ENCODE measurements at places on chromosomes 3 and 15. TPM values are rescaled to one million over a fixed set of nuclear protein-coding genes. Genes with fewer than 3 reads are reported as not detected.

The CILP gene
- total RNA-seq: 0.04 TPM

The VPS39 gene
- total RNA-seq: 43.7 TPM

The SLC2A2 gene
- total RNA-seq: not detected

The MKRN3 gene
- total RNA-seq: not detected

The AHSG gene
- total RNA-seq: not detected

The CD200R1 gene
- total RNA-seq: not detected

The FAM81A gene
- total RNA-seq: 1.0 TPM

The CKMT1A gene
- total RNA-seq: 35.5 TPM

DNA sequence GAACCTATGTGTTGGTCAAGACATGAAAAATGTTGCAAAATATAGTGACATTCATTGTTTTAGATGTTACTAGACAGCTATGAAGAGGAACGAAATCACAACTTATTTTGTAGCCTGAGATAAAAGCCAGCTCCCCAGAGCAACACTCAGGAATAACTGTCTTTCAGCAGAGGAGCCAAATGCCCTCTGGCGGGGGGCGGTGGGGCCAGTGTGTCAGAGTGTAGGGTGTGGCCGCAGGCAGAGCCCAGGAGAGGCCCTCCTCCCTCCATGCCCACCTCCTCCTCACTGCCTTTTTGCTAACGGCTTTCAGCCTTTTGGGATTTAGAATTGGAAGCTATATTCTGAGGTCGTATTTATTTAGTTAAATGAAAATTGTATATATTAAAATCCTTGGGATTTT lies 16.9 kb downstream of the APOD start:
- DNase-seq: no peak
- no peaks in the 10 kb centered on the region for H3K27me3 ChIP-seq
- no peaks in the 10 kb centered on the region for H3K36me3 ChIP-seq
- no peak overlapping the region for H3K4me3 ChIP-seq
- H3K27ac ChIP-seq: no peak overlapping the region

GRCh38 chr3:107882261-107882660 lies 208.6 kb downstream of the CD47 start:
- DNase-seq: no peak
- H3K36me3 ChIP-seq: no peaks in the 10 kb centered on the region
- H3K27me3 ChIP-seq: no peaks in the 10 kb centered on the region
- no peak overlapping the region for H3K27ac ChIP-seq

GRCh38 chr3:39222462-39222861 lies 30.1 kb upstream of the XIRP1 start:
- no peaks in the 10 kb centered on the region for H3K4me1 ChIP-seq
- no peaks in the 10 kb centered on the region for H3K27me3 ChIP-seq
- no peak overlapping the region for H3K27ac ChIP-seq
- H3K4me3 ChIP-seq: no peak overlapping the region

DNA sequence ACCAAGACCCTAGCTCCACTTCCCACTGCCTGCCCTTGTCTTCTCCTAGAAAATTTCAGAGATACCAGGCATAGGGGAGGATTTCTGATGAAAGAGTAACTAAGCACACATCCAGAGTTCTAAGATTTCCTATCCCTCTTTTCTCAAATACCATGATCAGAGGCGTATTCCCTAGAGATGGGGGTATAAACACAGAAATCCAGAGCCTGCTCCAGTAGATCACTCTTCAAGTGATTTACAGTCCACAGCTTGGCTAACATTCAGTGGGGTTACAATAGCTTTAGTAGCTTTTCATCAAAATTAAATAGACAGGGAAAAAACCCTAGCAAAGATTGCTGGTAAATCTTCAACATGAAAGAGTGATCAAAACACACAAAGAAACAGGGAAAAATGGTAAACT lies 800.7 kb upstream of the GRM7 start:
- no peaks in the 10 kb centered on the region for H3K27me3 ChIP-seq
- no peaks in the 10 kb centered on the region for H3K36me3 ChIP-seq
- peaks cover 12% of the 10 kb centered on the region for H3K4me1 ChIP-seq
- H3K27ac ChIP-seq: no peak overlapping the region
- no peak overlapping the region for H3K4me3 ChIP-seq

GRCh38 chr15:31405200-31405920 lies 78.7 kb downstream of the KLF13 start:
- H3K27ac ChIP-seq: no peak overlapping the region
- H3K36me3 ChIP-seq: peaks cover 3% of the 10 kb centered on the region
- no peak overlapping the region for H3K4me3 ChIP-seq
- H3K27me3 ChIP-seq: no peaks in the 10 kb centered on the region

GRCh38 chr15:80242802-80243201 lies 9.2 kb downstream of the CTXND1 start:
- H3K27ac ChIP-seq: no peak overlapping the region
- H3K4me1 ChIP-seq: no peaks in the 10 kb centered on the region
- H3K36me3 ChIP-seq: no peaks in the 10 kb centered on the region
- no peak overlapping the region for H3K4me3 ChIP-seq

GRCh38 chr3:132378048-132378762 lies 39.1 kb upstream of the DNAJC13 start:
- H3K4me3 ChIP-seq: peak overlapping the region; percentile 85
- H3K4me1 ChIP-seq: peaks cover 11% of the 10 kb centered on the region
- no peak for DNase-seq
- no peak overlapping the region for H3K27ac ChIP-seq
- no peaks in the 10 kb centered on the region for H3K27me3 ChIP-seq

- DNase-seq: no peak
- no peak overlapping the region for H3K27ac ChIP-seq
- no peaks in the 10 kb centered on the region for H3K36me3 ChIP-seq
- peaks cover 4% of the 10 kb centered on the region for H3K4me1 ChIP-seq
- H3K27me3 ChIP-seq: no peaks in the 10 kb centered on the region
Observed at GRCh38 chr3:139654637-139655365, 23.0 kb downstream of the NMNAT3 start.

DNA sequence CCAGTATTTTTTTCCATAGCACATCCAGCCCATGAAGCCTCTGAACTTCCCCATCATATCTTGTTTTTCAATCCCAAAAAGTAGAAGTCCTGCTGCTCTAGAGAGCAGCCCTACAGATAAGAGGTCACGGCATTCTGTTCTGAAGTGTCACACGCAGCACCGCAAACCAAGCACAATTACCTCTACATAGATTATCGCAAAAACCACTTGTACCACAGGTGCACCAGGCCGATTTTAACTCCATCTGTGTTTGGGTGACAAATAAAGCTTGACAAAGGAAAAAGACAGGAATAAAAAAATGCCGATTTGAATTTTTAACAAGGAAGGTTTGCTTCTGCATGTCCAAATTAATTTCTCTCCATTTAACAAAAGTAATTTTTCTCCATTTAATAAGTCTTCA lies 113.7 kb downstream of the MYO5A start:
- no peaks in the 10 kb centered on the region for H3K27me3 ChIP-seq
- H3K27ac ChIP-seq: no peak overlapping the region
- no peak overlapping the region for H3K4me3 ChIP-seq
- H3K4me1 ChIP-seq: peaks cover 2% of the 10 kb centered on the region
- no peak for DNase-seq

DNA sequence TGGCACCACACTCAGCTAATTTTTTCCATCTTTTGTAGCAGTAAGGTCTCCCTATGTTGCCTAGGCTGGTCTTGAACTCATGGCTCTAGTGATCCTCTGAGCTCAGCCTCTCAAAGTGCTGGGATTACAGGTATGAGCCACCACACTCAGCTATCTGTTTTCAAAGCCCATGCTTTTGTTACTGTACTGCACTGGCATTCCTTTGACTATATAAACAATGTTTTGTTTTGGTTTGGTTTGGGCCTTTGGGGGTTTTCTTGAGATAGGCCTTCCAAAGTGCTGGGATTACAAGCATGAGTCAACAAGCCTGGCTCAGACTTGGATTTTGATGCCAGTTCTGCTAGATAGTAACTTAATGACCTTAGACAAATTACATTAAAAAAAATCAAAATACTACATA lies 89.7 kb upstream of the GK5 start:
- no peak overlapping the region for H3K4me3 ChIP-seq
- no peak overlapping the region for H3K27ac ChIP-seq
- no peaks in the 10 kb centered on the region for H3K4me1 ChIP-seq
- peaks cover 7% of the 10 kb centered on the region for H3K36me3 ChIP-seq

DNA sequence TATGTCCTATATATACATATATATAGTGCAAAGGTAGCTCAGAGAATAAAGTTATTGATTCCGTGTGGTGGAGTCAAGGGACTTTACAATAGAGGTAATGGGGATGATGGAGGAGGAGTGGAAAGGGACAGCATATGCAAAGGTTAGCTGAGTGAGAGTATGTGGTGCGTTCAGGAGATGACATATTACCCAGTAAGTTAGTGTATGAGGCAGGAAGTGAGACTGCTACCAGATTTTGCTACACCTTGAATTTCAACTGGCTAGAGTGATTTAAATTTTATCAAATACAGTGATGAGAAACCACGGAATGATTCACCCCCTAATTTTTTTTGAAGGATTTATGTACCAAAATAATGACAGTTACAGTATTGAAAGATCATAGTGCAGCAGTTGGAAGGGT lies 2.8 kb downstream of the ACTL6A start:
- H3K27ac ChIP-seq: no peak overlapping the region
- H3K27me3 ChIP-seq: no peaks in the 10 kb centered on the region
- DNase-seq: no peak
- H3K4me3 ChIP-seq: no peak overlapping the region
- peaks cover 9% of the 10 kb centered on the region for H3K36me3 ChIP-seq

DNA sequence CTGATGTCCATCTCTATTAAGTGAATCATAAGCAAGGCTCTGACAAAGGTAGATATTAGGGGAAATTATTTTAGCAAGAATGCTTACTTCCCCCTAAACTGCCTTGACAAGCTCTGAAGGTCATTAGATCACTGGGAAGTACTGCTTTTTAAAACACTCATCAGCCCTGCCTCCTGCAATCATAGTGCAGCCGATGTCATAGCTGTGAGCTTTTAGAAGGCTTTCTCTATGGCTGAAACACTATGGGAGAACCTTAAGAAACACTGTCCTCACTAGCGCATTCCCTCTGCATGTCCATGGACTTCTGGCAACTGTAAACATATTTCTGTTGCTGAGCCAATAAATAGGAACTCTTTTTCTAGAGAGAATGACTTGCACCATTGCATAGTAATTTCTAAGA lies 38.7 kb upstream of the PTPRG start:
- no peaks in the 10 kb centered on the region for H3K27me3 ChIP-seq
- no peak overlapping the region for H3K27ac ChIP-seq
- no peaks in the 10 kb centered on the region for H3K36me3 ChIP-seq
- no peak overlapping the region for H3K4me3 ChIP-seq

DNA sequence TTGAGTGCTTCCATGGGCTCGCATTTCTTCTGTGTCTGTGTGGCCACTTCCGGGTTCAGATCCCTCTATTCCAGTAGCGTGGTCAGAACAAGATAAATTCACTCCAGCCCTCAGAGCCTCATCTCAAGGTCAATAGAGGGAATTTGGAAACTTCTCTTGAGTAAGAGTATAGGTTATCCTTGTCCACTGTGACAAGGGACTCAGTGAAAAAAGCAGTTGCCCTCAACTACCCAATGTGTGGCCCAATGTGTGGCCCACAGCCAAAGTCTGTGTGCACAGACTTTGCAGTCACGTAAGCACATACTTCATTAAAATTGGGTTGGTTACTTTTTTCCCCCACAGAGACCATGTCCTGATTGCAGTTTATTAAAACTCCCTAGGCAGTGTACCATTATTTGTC lies 305.6 kb upstream of the SEMA6D start:
- no peaks in the 10 kb centered on the region for H3K27me3 ChIP-seq
- no peak overlapping the region for H3K4me3 ChIP-seq
- H3K36me3 ChIP-seq: no peaks in the 10 kb centered on the region
- no peaks in the 10 kb centered on the region for H3K4me1 ChIP-seq

- no peaks in the 10 kb centered on the region for H3K4me1 ChIP-seq
- H3K36me3 ChIP-seq: no peaks in the 10 kb centered on the region
- H3K4me3 ChIP-seq: no peak overlapping the region
- no peaks in the 10 kb centered on the region for H3K27me3 ChIP-seq
Observed at GRCh38 chr15:42146551-42147430, 9.6 kb downstream of the PLA2G4F start.

DNA sequence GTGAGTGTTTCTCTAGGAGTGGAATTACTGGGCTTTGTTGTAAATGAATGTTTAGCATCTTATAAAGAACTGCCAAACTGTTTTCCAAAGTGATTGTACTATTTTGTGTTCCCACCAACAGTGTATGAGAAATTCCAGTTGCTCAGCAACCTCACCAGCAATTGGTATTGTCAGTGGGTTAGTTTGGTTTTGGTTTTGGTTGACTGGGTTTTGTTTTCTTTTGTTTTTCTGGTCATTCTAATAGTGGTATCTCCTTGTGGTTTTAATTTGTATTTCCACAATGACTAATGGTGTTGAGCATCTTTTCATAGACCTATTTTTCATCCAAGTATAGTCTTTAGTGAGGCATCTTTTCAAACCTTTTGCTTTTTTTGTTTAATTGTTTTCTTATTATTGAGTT lies 27.1 kb downstream of the FILIP1L start:
- peaks cover 6% of the 10 kb centered on the region for H3K4me1 ChIP-seq
- H3K27ac ChIP-seq: no peak overlapping the region
- DNase-seq: no peak
- H3K4me3 ChIP-seq: no peak overlapping the region
- no peaks in the 10 kb centered on the region for H3K27me3 ChIP-seq
- H3K36me3 ChIP-seq: no peaks in the 10 kb centered on the region

DNA sequence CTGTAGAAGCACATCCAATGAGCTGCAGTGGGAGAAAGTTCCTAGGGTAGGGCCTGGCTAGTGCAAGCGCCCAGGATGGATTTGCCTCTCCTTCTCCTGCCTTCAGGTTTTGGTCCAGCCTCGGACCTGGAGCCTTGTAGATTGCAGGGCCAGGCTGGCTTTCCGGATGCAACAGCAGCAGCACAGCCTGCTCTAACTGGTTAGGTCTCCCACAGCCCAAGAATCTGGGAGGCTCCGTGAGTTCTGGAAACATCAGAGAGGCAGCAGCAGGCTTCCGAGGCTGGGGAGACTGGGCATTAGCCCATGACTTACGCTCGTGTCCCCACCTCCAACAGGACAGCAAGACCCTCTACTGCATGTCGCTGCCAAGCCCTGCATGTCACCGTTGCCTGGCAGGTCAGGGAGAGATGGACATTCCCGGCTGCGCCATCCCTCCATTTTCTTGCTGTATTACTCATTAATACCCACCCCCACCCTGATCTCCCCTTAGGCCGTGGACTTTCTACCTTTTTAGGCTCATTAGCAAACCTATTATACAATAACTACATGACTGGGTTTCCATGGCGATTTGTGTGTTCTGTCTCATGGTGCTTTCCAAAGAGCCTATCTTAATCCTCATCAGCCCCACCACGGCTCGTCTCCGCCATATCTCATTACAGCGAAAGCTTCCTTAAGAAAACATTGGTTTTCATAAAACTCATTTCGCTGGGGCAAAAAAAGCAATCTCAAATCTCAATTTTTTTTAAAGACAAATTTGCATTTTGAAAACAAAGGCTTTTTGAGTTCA lies 40.9 kb upstream of the RGMA start:
- H3K4me3 ChIP-seq: no peak overlapping the region
- no peaks in the 10 kb centered on the region for H3K4me1 ChIP-seq
- no peaks in the 10 kb centered on the region for H3K27me3 ChIP-seq

DNA sequence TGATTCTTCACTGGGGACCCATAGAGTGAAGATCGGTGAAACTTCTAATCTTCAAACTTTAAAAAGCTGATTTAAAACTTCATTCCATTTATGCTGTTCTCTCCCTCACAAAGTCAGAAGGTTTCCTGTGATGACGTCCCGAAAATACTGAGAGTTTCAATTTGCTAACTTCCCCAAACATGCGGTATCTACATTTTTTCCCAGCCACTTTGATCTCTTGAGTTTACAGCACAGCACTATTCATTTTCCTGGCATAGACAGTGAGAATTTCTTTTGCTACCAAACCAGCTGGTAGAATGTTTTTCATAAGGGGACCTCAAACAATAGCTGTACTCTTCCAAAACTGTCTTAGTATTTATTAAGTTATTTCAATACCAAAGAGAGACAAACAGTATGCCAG lies 156.8 kb downstream of the LSAMP start:
- no peak for DNase-seq
- H3K36me3 ChIP-seq: no peaks in the 10 kb centered on the region
- H3K27me3 ChIP-seq: no peaks in the 10 kb centered on the region
- H3K4me3 ChIP-seq: no peak overlapping the region
